Left kidney (tissue), 8 donors: ENCODE measurements at places on chromosomes 7 and 10. TPM values are rescaled to one million over a fixed set of nuclear protein-coding genes. Genes with fewer than 3 reads are reported as not detected.

Gene CALML3
- not detected for polyA plus RNA-seq

Gene UPK3B
- 1.1 TPM for polyA plus RNA-seq

Gene C7orf33
- not detected for polyA plus RNA-seq

Gene TBXAS1
- 35.8 TPM for polyA plus RNA-seq

Gene H2BK1
- polyA plus RNA-seq, result not detected

Gene CYP2C18
- polyA plus RNA-seq, result 0.47 TPM

Gene NKX6-2
- 7.3 TPM for polyA plus RNA-seq

Gene VWA2
- polyA plus RNA-seq, result 2.3 TPM

Gene ENTPD1
- 23.1 TPM for polyA plus RNA-seq

Gene ZNF425
- 8.6 TPM for polyA plus RNA-seq

Gene TUBAL3
- polyA plus RNA-seq, result 0.40 TPM

Gene MKRN1
- polyA plus RNA-seq, result 128 TPM

GRCh38 chr7:114922652-114923402 is 933 bp downstream of the MDFIC start:
- DNase-seq, result peak; percentile 59

DNA sequence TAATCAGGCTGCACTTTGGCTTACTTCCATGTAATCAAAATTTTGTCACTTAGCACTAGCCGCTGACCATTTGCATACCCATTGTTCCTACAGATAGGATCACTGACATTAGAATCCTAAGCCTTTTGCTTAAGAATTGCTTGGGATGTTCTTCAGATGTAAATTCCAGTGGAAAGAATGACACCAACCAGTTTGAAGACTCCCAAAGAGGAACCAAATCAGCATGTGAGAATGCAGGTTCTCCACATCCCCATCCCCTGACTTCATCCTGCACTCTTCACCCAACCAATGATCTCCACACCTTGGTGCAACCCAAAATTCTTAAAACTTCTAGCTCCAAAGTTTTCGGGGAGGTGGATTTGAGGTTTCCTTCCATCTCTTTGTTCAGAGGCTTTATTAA is 345.6 kb downstream of the GPAM start:
- DNase-seq, result no peak

- DNase-seq, result peak; percentile 99
Measured at GRCh38 chr7:25854608-25855497, 297.1 kb upstream of the NFE2L3 start.

- DNase-seq, result no peak
Measured at GRCh38 chr7:26189697-26190096, 10.8 kb downstream of the HNRNPA2B1 start.

DNA sequence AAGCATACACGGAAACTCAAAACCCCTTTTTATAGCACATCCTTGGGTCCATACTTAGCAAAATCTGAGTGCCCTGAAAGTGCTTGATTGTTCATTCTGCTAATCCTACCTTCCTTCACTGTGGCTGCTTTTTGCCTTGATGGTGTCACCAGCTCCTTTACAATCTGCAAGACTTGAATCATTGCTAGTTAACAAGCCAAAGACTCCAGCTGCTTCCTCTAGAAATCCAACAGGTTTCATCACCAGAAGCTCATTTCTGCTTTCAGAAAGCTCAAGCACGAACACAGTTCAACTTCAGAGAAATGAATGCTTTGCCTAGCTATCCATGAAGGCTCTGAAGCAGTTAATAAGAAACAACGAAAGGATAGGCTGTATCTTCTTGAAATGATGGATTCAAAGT is 38.0 kb downstream of the USP6NL start:
- DNase-seq, result peak; percentile 5

GRCh38 chr10:16795410-16796073 is 21.7 kb downstream of the RSU1 start:
- DNase-seq, result no peak

DNA sequence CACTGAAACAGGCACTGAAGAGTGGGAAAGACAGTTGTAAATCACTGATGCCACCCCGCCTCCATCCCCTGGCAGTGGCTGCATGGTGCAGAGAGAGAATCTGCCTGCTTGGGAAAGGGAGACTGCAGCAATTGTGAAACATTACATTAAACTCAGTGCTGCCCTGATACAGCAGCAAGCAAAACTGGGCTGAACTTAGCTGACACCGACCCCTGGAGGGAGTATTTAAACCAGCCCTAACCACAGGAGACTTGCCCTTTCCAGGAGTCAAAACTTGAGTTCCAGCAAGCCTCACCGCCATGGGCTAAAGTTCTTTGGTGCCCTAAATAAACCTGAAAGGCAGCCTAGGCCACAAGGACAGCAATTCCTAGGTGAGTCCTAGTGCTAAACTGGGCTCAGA is 109.4 kb upstream of the PLPP4 start:
- no peak for DNase-seq

- DNase-seq, result no peak
Measured at GRCh38 chr10:34664706-34665105, 150.4 kb downstream of the PARD3 start.

GRCh38 chr10:44647877-44648542 is 263.1 kb upstream of the CXCL12 start:
- DNase-seq, result no peak

- DNase-seq, result no peak
Measured at GRCh38 chr10:11824825-11825224, 1.7 kb downstream of the PROSER2 start.

DNA sequence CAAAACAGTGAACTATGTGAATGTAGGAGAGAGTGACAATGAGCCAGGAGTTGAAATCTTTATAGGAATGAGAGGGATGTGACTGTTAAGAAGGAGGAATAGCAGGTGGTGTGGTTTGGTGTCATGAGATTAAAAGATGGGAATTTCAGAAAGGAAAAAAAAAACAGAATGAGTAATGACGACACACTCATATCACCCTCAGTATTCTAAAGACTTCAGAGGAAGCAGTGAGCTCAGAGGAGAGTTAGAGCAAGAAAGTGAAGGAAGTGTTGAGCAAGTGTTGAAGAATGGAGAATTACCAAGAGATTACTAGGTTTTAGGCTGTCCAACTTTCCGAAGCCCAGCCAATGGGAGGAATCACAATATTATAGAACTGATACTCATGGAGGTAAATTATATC is 220.5 kb upstream of the HGF start:
- no peak for DNase-seq

GRCh38 chr7:33459340-33459751 is 330.0 kb downstream of the BBS9 start:
- peak; percentile 36 for DNase-seq

DNA sequence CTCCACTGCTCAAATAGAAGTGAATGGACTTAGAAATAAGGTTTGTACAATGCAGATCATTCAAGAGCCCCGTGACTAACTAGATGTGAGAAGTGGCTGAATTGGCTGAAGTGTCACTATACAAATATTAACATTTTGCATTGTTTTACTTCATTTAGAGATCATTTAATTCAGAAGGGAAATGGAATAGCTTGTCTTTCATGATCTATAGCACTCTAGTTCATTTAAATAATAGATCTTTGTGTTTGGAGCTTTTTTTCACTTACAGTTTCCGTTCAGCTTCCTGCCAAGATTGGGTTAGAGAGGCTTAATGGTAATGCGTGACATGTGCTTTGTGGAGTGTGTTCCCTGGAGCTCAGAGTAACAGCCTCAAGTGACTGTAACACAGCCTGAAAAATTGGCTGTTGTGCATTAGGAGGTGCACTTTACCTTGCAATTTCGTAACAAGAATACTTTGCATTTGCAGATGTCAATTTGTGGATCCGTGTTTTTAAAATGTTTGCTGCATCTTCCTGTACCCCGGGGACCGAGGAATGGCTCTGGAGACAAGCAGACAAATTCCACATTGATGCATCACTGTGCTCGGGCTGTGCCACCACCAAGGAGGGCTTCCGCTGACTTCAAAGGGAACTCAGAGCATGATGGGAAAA is 170.3 kb downstream of the NRP1 start:
- peak; percentile 17 for DNase-seq

GRCh38 chr10:125661941-125662515 is 20.9 kb downstream of the TEX36 start:
- DNase-seq, result no peak

- no peak for DNase-seq
Measured at GRCh38 chr7:134825666-134826065, 46.2 kb downstream of the CALD1 start.

- DNase-seq, result no peak
Measured at GRCh38 chr7:30584965-30585364, 9.7 kb upstream of the GARS1 start.

- DNase-seq, result peak; percentile 3
Measured at GRCh38 chr10:89981891-89982290, 280.5 kb downstream of the KIF20B start.

DNA sequence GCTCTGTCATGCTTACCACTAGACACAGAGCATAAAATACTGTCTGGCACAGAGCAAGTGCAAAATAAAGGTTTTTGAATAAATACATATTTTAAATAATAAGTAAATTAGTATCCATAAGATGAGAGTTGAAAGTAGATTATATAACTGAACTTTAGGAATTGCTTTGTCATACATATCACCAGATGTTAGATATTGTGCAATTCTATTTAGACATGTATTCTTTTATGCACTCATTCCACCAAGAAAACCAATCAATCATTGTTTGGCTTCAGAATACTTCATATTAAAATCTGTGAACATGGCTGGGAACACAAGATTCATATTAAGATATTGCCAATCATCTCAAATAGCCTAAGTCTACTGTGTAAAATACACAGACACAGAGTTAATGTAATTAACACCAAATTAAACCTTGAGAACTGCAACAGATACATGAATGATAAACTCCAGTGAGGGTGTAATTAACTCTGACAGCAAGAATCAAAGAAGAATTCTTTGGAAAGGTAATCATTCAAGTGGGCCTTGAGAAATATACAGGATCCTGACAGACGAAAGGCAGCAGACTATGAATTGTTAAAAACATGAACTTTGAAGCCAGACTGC is 201.0 kb upstream of the PTN start:
- DNase-seq, result no peak

- no peak for DNase-seq
Measured at GRCh38 chr10:118332236-118332635, 9.9 kb downstream of the FAM204A start.

- no peak for DNase-seq
Measured at GRCh38 chr10:94224656-94225055, 138.1 kb downstream of the NOC3L start.

DNA sequence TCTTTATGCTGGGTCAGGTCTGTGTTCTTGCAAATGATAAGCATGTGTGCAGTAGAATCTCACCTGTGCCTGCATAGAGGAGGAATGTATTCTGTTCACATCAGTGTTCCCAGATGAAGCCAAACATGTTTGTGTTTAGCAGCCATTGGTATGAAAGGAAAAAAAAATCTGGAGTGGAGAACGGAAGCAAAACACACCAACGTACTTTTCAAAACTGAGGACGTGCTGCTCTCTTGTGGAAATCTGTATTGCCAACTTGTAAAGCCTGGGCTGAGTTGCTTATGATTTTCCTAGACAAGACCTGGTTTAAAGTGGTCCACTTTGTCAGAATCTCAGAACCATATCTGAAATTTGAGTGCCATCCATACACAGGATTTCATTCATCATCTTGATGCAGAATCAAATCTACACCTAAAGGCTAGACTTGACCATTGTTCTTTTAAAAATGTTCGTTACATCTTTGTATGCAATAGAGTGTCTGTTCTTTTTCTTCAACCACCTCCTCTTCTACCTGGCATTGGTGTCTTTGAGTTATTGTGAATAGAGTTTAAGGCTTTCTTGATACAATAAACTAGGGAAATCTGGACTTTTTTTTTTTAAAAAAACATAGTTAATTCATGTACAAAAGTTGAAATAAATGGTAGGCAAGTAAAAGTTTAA is 367.7 kb downstream of the PHF14 start:
- DNase-seq, result peak; percentile 51

DNA sequence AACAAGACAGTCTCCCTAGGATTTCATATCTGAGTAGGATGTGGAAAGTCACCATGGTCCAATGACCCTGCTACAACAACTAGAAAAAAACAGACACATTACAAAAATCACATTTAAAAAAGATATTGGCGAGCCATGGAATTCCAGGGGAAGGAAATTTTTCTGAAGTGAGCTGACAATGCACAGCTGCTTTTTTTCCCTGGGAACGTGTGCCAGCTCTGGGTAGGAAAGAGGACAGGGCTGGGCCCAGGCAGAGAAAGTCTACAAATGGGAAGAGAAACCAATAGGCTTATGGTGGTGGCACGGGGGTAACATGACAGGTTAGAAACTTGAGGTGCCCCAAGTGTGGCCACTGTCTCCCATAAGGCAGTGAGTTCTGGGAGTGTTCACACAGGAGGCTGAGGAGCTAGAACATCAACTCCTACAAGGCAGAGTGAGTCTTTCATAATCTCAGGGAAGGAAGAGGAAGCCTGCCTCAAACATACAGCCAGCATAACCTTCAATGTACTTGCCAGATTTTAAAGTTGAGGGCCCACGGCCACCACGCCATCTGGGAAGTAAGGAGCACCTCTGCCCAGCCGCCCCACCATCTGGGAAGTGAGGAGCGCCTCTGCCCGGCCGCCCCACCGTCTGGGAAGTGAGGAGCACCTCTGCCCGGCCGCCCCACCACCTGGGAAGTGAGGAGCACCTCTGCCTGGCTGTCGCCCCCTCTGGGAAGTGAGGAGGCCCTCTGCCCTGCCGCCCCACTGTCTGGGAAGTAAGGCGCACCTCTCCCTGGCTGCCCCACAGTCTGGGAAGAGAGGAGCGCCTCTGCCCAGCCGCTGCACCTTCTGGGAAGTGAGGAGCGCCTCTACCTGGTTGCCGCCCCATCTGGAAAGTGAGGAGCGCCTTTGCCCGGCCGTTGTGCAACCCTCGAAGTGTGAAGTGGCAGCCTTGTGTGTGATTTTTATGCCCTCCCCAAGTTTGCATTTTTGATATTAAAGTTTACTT is 5.9 kb downstream of the FBXL13 start:
- DNase-seq, result no peak

- DNase-seq, result no peak
Measured at GRCh38 chr10:71246591-71247413, 34.4 kb downstream of the UNC5B start.

GRCh38 chr10:107164992-107165391 is 486 bp upstream of the SORCS1 start:
- DNase-seq, result no peak

DNA sequence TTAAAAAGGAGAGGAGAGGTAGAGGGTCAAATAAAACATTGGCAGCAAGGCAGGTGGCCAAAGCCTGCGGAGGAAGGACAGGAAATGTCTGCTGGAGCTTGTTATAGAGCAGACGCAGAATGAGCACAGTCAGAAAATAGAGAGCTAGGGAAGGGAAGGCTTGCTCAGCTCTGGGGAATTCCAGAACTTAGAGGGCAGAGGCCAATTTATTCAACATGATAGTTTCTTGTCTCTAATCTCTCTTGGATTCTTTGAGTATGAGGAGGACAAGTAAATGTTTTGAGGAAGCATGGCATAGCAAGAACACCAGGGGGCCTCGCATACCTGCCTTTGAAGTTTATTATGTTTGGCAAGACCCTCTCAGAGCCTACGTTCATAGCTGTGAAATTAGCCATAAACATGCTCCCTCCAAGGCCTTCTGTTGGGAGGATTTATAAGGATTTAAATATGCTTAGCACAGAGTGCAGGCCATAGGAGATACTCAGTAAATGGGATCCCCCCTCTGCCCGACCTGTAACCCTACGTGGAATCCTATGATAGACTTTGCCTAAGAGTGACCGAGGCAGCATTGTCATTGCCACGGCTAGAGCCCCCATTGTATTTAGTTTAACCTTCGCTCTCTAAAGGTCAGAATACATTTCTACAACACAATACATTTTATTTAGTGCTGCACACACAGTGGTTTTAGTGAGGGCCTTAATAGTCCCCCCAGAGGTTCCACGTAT is 293.9 kb downstream of the CCDC3 start:
- peak; percentile 45 for DNase-seq

GRCh38 chr10:43396061-43396927 is 12.7 kb downstream of the HNRNPF start:
- peak; percentile 73 for DNase-seq
